ENCODE measurements at places on chromosomes 11 and 22.
A peak's percentile ranks its signal among the peaks of the same experiment; 100 is the strongest.

- DNase-seq, result no peak
These were observed 14.1 kb upstream of the TSKU start for GRCh38 chr11:76768909-76769560.

DNA sequence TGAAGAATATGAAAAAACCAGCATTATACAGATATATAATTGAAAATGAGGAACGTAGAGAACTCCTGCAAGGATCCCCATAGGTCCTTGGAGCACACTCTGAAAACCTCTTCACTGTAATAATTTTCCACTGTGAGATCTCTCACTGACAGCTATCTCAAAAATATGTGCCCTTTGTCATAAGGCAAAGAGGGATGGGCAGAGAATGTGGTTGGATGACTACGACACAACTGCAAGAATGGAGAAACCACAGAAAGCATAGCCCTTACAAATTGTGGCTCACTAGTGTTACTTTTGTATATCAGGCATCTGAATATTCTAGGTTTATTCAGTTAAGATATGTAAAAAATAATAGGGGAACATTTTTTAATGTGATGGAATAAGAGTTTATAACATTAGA, 7.9 kb upstream of the CTSC start:
- DNase-seq, result no peak

DNA sequence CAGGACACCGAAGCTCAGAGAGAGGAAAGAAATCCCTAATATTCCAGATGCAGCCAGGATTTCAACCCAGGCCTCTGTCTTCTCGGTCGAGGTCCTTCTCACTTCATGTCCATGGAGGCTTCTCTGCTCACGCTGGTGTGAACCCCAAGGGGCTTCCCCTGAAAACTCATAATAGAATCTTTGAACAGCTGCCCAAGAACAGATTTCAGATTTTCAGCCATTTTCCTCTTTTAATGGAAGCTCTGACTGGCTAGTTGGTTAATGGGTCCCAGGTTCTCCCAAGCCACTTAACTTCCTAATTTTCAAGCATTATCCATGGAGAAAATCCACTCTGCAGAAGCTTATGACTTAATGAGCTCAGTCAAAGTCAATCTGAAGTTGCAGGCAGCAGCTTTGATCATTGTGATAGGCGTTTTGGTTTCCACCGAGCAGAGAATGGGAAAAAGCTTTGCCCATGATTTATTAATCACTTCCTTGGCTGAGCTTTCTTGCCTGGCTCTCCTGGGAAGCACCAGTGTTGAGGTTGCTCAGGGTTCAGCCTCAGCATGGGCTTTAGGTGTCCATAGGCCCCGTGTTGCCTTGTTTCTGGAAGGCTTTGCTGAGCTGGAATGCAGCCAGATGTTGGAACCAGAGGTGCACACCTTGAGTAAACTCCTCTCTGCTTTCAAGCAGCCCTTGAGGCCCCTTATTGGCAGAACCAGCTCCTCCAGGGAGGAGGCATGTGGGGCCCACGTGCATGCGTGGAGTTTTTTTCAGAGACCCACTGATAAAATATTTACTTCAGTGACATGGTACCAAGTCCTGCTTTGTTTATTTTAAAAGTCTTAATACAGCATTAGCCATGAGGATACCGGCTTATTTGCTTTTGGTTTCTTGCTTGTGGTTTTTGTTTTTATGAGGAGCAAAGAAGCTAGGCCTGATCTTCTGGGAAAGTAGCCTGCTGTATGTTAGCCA, 25.5 kb downstream of the LDLRAD3 start:
- DNase-seq, result no peak

DNA sequence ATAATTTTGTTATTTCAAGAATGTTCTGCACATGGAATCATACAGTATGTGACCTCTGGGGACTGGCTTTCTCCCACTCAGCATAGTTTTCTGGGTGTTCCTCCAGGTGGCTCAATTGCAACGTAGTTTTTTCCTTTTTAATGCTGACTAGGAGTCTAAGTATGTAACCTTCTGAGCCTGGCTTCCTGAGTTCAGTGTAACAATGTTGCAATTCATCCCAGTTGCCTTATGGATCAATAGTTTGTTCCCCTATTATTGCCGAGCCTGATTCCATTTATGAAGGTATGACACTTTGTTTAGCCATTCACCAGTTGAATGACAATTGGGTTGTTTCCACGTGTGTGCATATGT, 128.3 kb downstream of the CRYBB2 start:
- DNase-seq, result no peak

GRCh38 chr11:8826901-8827560, 84.0 kb upstream of the AKIP1 start:
- DNase-seq, result no peak

- DNase-seq, result no peak
These were observed 32.5 kb upstream of the POLD3 start for GRCh38 chr11:74559934-74560309.

DNA sequence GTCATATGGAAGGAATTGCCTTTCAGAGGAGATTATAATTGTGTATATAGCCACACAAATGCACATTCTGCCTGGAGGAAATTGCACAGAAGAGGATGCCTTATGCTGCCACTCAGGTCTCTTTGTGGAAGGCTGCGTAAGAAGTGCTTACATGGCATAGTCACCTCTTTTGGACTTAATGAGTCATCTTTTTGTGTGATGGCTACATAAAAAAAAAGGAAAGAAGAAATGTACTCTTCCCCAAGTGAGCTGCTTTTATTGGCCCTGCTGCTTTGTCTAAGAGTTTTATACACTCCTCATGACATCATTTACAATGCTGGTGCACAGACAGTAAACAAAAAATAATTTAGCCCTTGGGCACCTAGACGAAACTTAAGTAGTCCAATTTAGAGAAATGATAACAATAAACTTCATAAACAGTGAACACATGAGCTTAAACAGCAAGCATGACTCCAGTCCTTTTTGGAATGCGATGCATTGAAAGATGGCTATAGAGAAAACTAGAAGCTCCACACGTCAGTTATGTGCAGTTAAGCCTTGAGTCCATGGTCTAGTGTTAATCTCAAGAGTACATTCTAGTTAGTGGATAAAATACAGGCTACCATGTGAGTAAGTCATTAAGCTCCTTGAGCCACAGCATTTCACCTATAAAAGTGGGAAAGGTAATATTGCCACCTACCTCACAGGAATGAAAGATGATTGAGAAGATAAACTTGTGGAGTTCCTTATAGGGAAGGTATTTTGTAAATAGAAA, 12.0 kb downstream of the CSTPP1 start:
- DNase-seq, result no peak

DNA sequence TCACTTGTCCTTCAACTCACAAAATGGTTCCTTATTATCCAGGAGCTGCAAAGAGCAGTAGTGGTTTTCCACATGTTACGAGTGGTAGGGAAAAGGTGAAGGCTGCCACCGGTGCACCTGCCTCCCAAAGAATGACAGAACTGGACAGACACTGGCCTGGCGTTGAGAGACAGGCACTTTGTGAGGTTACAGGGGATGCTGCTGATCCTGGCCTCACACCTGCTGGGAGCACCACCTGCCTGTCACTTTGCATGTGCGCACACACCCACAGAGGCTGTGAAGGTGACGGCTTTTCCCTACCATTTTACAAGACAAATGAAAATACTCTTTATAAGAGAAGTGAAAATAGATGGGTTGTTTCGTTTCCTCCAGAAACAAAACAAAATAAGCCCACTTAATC, 175.3 kb upstream of the B3GAT1 start:
- DNase-seq, result no peak

- DNase-seq, result no peak
These were observed 31.3 kb upstream of the LRRC55 start for GRCh38 chr11:57150454-57150917.

DNA sequence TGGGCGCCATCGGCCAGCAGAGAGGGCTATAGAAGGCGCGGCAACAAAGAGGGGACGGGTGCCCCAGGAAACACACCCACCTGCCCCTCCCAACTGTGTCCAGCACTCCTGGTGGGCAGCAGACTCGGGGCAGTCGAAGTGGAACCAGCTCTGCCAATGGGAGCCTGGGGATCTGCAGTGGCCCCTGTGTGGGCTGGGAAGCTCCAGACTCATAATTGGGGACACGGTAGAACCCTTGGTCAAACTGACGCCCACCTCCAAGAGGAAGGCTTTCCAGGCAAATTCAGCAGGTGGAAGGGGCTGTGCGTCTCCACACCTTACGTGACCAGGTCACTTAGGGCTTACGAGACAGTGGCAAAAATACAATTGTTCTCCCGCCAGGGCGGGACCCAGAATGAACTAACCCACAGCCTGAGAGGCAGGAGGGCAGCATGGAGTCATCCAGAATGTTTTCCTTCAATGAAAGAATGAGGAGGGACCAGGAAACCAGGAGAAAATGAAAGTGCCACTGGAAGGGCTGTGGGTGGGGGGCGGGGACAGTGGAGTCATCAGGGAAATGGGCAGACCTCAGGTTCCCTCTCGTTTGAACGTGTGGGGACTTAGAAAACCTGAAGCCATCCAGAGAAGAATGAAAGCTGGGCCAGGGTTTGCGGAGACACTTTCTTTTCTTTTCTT, 53.2 kb upstream of the SHANK2 start:
- no peak for DNase-seq

GRCh38 chr11:29184939-29185890, 831.6 kb downstream of the KCNA4 start:
- no peak for DNase-seq

- DNase-seq, result no peak
These were observed 77.7 kb upstream of the FAM181B start for GRCh38 chr11:82811369-82811768.

DNA sequence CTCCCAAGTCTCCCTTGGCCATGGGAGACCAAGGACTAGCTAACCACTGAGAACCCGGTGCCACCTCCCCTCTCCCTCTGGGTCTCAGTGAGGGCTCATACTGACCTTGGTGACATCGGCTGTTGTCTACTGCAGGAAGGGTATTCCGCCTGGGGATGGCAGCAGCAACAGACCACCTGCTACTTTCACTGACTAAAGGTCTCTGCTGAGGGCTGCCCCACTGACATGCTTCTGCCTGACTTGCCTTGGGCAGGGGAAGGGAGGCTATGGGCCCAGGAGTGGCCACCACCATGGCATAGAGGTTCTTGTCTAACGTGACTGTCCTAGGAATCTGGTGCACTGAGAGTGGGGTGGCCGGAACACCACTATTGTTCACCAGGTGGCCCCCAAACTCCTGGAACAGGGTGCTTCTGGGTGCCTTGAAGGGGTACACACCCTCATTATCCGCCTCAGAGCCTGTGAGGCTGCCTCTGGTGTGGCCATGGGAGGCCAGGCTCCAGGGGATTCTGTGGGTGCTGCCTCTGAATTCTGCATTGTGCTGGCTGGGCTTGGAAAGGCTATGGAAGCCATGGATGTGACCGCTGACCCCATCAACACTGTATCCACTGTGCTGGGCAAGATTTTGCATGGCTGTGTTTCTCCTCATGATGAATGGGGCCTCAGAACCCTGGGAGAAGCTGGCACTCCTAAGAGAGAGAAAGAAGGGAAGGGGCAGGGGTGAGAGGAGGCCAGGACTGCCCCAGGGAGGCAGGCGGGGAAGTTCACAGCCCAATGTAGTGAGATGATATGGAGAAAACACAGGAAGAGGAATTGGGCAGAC, 38.3 kb downstream of the GAB4 start:
- DNase-seq, result no peak

GRCh38 chr22:23537416-23537815, 42.7 kb downstream of the IGLL1 start:
- DNase-seq, result no peak

- no peak for DNase-seq
These were observed 51.3 kb downstream of the BTG4 start for GRCh38 chr11:111460856-111461255.

GRCh38 chr22:46296257-46297150, at the start of gene GTSE1:
Gene GTSE1 (plus strand): TSS chr22:46296870. CDS start chr22:46297401, 531 bp downstream.
- peak; percentile 95 for DNase-seq

GRCh38 chr22:30859714-30860095, 108.9 kb downstream of the MORC2 start:
- no peak for DNase-seq

DNA sequence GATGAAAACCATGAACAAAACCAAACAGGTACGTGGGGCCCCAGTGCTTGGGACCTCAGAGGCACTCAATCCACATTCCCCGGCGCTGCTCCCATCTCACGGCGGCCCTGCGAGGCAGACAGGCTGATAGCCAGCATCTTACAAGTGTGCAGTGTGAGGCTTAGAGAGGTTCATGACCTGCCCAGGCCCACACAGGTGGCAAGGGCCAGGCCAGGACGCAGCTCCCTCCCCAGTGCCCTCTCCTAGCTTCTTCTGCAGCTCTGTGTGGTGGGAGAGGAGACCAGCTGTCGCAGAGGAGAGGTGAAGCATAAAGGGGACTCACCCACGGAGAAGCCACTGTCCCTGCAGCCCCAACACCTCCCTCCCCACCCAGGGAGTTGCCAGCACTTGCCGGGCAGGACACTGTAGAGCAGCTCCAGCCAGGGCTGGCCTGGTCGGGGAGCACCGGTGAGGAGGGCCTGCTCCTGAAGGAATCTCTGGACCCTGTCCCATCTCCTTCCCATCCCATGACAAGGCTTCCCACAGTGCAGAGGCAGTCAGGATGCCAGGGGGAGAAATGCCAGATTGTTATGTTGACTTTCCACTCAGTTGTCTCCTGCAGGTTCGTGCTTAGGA, 92.4 kb upstream of the TMEM45B start:
- no peak for DNase-seq

All from stimulated activated CD4-positive, alpha-beta T cell treated with anti-CD3 and anti-CD28 coated beads, Interleukin-12 subunit alpha, Interleukin-12 subunit beta, amount 100 ng/mL, for 4 hours (primary cell).